ENCODE measurements at places on chromosomes 16 and 17.

DNA sequence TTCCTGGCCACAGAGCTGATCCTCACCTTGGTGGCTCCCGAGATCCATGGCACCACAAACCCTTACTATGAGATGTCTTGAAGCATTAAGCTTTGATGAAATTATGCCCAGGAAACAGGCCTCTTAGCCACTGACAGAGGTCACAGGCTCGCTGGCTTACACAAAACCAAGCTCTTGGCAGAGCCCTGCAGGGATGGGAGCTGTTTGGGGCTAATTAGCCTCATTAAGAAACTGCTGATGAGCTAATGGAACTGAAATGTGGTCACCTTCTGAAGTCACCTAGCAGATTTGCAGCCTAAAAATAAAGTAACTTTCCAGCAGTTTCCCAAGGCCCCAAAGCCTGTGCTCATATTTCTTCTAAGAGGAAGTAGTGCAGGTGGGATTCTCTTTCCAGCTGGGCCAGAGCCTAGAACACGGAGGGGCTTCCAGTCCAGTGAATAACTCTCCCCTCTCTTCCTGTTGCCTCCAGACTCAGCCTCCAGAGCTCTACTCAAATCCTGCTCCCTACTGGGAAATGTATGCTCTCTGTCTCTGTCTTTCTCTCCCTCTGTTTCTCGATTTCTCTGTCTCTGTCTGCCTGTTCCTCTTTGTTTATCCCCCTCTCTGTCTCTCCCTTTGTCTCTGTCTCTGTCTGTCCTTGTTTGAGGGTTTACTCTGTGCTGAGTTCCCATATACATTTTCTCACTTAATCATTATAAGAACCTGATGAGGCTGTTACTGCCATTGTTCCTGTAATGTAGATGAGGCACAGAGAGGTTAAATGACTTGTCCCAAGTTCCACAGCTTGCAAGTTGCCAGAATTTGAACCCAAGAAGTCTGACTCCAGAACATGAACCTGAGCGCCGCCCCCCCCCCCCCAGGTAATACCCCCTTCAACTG, 338.9 kb downstream of the CA10 start:
- H3K27ac ChIP-seq = no peak overlapping the region
- H3K4me1 ChIP-seq = no peaks in the 10 kb centered on the region
- no peak overlapping the region for H3K4me3 ChIP-seq
- H3K27me3 ChIP-seq = peaks cover 12% of the 10 kb centered on the region

GRCh38 chr16:86565644-86566511, 751 bp upstream of the FOXC2 start:
- H3K4me1 ChIP-seq = peaks cover 15% of the 10 kb centered on the region
- no peak overlapping the region for H3K4me3 ChIP-seq
- H3K36me3 ChIP-seq = peaks cover 2% of the 10 kb centered on the region
- peaks cover 53% of the 10 kb centered on the region for H3K27me3 ChIP-seq

GRCh38 chr17:81049372-81049911, 14.5 kb downstream of the BAIAP2 start:
- H3K36me3 ChIP-seq = peaks cover 4% of the 10 kb centered on the region
- peaks cover 12% of the 10 kb centered on the region for H3K4me1 ChIP-seq
- no peaks in the 10 kb centered on the region for H3K27me3 ChIP-seq
- no peak for DNase-seq
- peak overlapping the region; percentile 39 for H3K4me3 ChIP-seq

DNA sequence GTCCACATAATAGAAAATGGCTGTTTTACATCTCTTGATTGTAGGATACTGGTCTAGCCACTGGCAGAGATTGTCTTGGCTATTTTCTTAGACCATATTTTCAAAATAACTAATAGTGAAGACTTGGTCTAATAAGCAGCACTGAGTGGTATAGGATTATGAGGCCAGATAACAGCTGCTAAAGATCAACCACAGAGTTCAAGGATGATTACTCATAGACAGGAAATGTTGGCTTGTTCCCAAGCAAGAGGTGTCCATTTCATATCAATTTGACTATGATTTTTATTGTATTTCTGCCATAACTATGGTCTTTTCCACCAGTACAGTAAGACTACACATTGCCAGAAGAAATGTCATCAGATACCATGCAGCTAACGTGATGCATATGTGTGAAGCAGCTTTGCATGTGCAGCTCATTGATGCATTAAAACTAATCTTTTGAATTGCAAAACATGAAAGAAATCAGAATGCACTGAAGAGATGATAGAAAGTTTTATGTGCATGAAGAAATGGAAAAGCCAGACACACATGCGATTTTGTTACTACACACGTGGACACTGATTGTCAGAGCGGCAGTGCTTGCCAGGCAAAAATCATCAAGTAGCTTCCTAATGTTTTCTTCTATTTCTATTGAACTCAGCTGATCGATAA, 693.3 kb downstream of the CDH11 start:
- no peak overlapping the region for H3K4me3 ChIP-seq
- no peaks in the 10 kb centered on the region for H3K4me1 ChIP-seq

- peaks cover 42% of the 10 kb centered on the region for H3K36me3 ChIP-seq
- no peak overlapping the region for H3K4me3 ChIP-seq
- H3K4me1 ChIP-seq = peaks cover 8% of the 10 kb centered on the region
- peak overlapping the region; percentile 52 for H3K27ac ChIP-seq
- H3K27me3 ChIP-seq = no peaks in the 10 kb centered on the region
These were observed 23.0 kb downstream of the ADGRG5 start for GRCh38 chr16:57565461-57565860.

GRCh38 chr17:78351449-78352006, 8.3 kb downstream of the SOCS3 start:
- H3K27ac ChIP-seq = no peak overlapping the region
- peak overlapping the region; percentile 54 for H3K4me3 ChIP-seq
- H3K27me3 ChIP-seq = no peaks in the 10 kb centered on the region
- no peak for DNase-seq
- H3K36me3 ChIP-seq = peaks cover 10% of the 10 kb centered on the region

GRCh38 chr17:81513753-81514488, 1.3 kb upstream of the ACTG1 start:
- H3K4me1 ChIP-seq = peaks cover 59% of the 10 kb centered on the region
- H3K27ac ChIP-seq = peak overlapping the region; percentile 88
- H3K36me3 ChIP-seq = peaks cover 53% of the 10 kb centered on the region
- no peaks in the 10 kb centered on the region for H3K27me3 ChIP-seq

GRCh38 chr17:8482546-8482945, 46.9 kb downstream of the NDEL1 start:
- peaks cover 4% of the 10 kb centered on the region for H3K4me1 ChIP-seq
- no peaks in the 10 kb centered on the region for H3K27me3 ChIP-seq
- DNase-seq = no peak
- H3K4me3 ChIP-seq = no peak overlapping the region
- H3K36me3 ChIP-seq = peaks cover 20% of the 10 kb centered on the region

- DNase-seq = no peak
- H3K36me3 ChIP-seq = no peaks in the 10 kb centered on the region
- peak overlapping the region; percentile 34 for H3K4me3 ChIP-seq
- no peak overlapping the region for H3K27ac ChIP-seq
These were observed 85.0 kb downstream of the NOG start for GRCh38 chr17:56678249-56679114.

- no peaks in the 10 kb centered on the region for H3K4me1 ChIP-seq
- no peak overlapping the region for H3K27ac ChIP-seq
These were observed 19.4 kb upstream of the JPH3 start for GRCh38 chr16:87582966-87583325.

DNA sequence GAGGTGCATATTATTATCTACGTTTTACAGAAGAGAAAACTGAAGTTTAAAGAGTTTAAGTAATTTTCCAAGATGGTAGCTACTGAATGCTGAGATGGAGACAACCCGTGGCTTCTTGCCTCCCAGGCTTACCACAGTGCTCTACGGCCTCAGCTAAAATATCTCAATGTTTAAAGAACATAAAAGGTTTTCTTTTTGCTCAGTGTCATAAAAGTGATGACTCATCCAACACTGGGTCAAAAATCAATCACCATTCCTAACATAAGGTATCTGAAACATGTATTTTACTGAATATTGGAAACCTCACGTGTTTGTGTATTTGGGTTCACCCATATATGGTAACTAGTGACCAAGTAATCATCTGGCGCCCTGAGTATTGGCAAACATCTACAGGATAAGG, 18.4 kb downstream of the ABCA9 start:
- no peak overlapping the region for H3K27ac ChIP-seq
- no peak for DNase-seq
- peaks cover 22% of the 10 kb centered on the region for H3K27me3 ChIP-seq
- H3K4me3 ChIP-seq = no peak overlapping the region
- no peaks in the 10 kb centered on the region for H3K36me3 ChIP-seq

- H3K27me3 ChIP-seq = no peaks in the 10 kb centered on the region
- no peaks in the 10 kb centered on the region for H3K4me1 ChIP-seq
- H3K27ac ChIP-seq = no peak overlapping the region
- H3K36me3 ChIP-seq = no peaks in the 10 kb centered on the region
- DNase-seq = no peak
These were observed 278.3 kb downstream of the KCNJ2 start for GRCh38 chr17:70447588-70447987.

All from central memory CD8-positive, alpha-beta T cell (primary cell).